ENCODE measurements at places on chromosomes 4 and X.

GRCh38 chr4:76803522-76803921, 94.4 kb downstream of the SOWAHB start:
- DNase-seq, result no peak

- DNase-seq, result no peak
Measured at GRCh38 chrX:13144927-13145655, 100.7 kb upstream of the FAM9C start.

GRCh38 chr4:171983935-171984805, 171.0 kb downstream of the GALNTL6 start:
- no peak for DNase-seq

DNA sequence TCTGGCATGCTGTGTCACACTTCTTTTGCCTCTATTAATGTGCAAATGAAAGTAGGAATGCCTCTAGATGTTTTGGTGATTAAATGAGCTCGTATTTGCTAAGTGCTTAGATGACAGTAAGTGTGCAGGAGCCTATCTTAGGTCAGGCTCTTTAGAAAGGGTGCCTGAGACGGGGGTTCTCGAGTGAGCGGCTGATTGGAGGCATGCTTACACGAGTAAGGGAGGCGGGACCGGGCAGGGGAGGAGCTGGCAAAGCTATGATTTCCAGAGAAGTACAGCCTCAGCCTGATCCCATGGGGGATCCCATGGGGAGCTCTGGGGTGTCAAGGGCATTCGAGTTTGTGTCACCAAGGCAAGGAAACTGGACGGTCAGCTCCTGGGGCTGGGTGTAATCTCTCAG, 44.8 kb downstream of the CLDN34 start:
- DNase-seq, result no peak

- DNase-seq, result no peak
Measured at GRCh38 chrX:116284400-116284799, 113.9 kb downstream of the AGTR2 start.

DNA sequence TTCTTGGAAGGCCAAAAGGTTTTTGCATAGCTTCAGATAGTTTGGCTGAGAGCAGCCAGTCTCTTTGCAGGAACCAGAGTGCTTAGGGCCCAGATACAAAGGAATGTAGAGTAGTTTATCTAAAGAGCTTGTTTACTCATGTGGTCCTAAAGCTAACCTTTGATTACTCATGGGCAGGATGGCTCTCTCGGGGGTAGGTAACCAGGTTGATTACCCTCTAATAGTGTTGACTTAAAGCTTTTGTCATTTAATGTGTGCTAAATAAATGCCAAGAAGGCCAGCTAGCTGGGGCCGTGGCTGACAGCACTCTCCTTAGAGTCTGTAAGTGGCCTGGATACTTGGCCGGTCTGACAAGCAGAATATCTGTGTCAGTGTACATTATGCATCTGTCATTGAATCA, 69.7 kb upstream of the MAGEB16 start:
- no peak for DNase-seq

GRCh38 chr4:25756503-25756902, 100.9 kb downstream of the SLC34A2 start:
- DNase-seq, result no peak

- no peak for DNase-seq
Measured at GRCh38 chr4:184727430-184727829, 6.5 kb downstream of the CENPU start.

- peak; percentile 39 for DNase-seq
Measured at GRCh38 chr4:146243141-146243882, 29.0 kb downstream of the REELD1 start.

GRCh38 chr4:145735347-145735675, 55.4 kb downstream of the C4orf51 start:
- no peak for DNase-seq

DNA sequence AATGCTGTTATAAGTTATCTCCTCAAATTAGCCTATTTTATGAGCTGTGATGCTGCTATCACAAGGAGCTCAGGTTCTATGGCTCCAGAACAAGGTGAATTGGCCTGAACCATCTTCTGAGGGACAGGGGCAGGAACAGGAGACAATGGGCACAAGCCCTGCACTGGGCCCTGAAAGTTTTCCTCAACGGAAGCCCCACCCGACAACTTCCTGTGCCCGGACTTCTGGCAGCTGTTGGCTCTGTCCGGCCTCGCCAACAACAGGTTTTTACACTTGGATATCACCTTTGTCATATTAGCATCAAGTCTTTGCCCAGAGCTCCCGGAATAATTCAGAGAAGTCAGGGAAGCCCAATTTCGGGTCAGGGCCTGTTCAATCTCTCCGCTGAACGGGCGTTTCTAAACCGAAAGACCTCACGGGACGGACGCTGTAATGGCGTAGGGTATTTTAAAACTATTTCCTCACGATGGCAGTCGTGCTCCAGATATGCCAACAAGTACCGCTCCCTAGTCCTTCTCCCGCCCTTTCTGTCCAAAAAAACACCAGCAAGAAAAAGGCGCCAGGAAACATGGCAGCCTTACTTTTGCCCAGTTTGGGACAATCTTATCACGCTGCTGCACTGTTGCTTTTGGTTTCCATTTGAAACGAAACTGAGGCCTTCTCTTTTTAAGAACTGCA, 201.0 kb upstream of the STK26 start:
- DNase-seq, result peak; percentile 54

GRCh38 chr4:14743172-14743571, 259.1 kb upstream of the CPEB2 start:
- no peak for DNase-seq

DNA sequence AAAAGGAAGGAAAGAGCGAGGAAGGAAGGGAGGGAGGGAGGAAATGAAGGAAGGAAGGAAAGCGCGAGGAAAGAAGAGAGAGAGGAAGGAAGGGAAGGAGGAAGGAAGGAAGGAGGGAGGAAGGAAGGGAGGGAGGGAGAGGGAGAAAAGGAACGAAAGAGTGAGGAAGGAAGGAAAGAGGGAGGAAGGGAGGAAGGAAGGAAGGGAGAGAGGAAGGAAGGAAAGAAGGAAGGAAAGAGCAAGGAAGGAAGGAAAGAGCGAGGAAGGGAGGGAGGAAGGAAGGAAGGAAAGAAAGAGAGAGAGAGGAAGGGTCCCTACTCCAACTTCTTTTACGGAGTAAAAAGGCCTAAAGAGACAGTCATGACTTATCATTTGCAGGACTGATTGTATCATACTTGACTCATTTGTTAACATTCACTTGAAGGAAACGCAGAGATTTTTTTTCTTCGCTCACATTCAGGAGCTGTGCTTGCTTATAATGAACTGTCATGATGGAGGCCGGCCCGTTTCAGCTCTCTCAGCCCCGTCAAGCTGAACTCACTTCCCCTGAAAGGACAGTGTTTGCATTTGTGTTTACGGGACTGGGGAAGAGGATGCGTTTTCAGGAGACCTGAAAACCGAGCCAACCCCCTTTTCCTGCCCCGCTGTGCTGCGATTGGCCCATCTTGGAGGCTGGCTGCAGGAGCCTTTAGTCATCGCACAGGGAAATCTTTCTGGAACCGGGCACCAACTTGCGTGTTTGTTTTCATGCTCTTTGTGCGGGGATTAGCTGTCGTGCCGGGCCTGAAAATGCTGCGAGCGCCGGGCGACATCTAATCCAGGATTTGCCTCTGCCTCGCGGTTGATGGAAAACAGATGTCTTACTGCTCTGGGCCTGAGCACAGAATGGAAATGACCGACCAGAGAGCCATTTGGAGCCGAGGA, 17.8 kb downstream of the TRIM2 start:
- DNase-seq, result no peak

- DNase-seq, result no peak
Measured at GRCh38 chrX:44938111-44938510, 65.1 kb downstream of the KDM6A start.

DNA sequence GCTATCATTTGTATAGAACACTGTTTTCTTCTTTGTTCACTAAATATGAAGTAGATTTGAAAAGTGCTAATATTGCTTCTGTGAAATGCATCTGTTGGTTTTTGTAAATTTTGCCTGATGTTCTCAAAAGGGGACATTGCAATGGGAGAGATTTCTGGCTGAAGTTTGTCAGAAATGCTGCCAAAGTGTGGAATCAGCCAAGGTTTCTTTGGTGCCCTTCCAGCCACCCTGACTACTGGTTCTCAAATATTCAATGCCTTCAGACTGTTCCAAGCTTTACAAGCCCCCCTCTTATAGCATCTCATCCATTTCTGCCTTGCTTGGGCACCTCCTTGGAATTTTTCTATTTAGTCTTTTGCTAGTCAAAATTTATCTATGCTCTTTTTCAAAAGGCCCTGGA, 60.6 kb upstream of the TMLHE start:
- DNase-seq, result no peak

DNA sequence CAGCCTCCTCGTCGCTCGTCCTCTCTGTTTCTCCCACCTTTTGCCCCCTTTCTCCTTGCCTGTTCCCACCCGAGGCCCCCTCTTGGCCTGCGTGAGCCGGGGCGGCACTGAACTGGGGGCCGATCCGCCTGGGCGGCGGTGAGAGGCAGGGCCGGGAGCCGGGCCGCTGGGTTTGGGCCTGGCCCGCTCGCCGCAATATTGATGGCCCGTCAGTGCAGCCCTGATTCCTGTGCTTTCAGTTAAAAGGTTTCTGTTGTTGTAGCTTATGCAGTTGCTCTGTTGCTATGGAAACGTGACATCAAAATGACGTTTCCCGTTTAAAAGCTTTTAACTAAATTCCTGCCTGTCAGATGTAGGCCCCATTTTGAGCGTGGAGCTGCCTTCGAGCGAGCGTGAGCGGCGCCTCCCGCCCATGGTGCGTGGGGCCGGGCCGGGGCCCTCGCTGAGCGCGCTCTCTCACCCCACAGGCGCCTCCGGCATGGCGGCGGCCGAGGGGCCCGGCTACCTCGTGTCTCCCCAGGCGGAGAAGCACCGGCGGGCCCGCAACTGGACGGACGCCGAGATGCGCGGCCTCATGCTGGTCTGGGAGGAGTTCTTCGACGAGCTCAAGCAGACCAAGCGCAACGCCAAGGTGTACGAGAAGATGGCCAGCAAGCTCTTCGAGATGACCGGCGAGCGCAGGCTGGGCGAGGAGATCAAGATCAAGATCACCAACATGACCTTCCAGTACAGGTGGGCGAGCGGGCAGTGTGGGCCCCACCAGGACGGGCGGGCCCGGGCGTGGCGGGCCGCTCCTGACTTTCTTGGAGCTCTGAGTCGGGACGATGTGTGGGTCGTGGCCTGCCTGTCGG, at the start of gene MSANTD1:
Gene MSANTD1, plus strand, starts transcription at position 349 of the 851 bp plus-strand sequence. Its CDS starts 64 bp downstream, at position 413.
- DNase-seq, result no peak

- DNase-seq, result no peak
Measured at GRCh38 chr4:8534129-8534528, 46.1 kb upstream of the GPR78 start.

- DNase-seq, result no peak
Measured at GRCh38 chrX:18348047-18348446, 6.4 kb downstream of the SCML2 start.

- no peak for DNase-seq
Measured at GRCh38 chr4:182093431-182093831, 149.8 kb upstream of the TENM3 start.

DNA sequence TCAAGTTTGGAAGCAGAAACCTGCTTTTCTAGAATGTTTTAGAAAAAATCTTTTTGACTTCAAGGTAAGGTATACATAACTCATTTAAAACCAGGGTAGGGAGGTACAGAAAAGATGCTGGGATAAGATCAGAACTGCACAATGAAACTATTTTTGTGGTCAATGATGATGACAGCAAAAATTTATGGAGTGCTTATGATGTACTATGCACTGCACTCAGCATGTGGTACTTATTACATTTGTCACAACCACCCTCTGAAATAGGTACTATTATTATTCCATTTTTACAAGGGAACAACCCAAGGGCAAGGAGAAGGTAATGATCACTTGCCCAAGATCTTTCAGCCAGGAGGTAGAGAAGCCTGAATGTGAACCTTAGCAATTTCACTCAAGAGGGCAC, 8.0 kb downstream of the GPM6B start:
- DNase-seq, result no peak

DNA sequence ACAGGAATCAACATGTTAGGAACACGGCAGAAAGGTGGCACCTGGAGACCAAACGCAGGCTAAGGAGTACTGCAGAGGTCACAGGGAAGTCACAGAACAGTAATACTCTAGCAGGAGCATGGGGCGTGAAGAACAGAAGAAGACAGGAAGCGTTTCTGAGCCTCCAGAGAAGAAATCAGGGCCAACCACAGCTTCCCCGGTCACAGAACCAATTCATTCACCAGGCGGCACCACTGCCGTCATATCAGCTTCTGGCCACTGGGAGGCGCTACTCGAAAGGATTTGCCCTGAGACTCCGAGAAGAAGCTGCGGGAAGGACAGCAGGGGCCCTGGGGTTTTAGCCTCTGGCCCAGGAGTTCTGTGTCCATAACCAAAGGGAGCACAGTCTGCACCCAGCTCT, 78.0 kb upstream of the DRD5 start:
- no peak for DNase-seq

- DNase-seq, result no peak
Measured at GRCh38 chr4:165678936-165679325, 194.1 kb upstream of the TLL1 start.

GRCh38 chrX:31093639-31093975, 21.8 kb upstream of the FTHL17 start:
- DNase-seq, result no peak
